GM23248 (cell line): ENCODE measurements at places on chromosomes 1 and 21. TPM values are rescaled to one million over a fixed set of nuclear protein-coding genes. Genes with fewer than 3 reads are reported as not detected.
A peak's percentile ranks its signal among the peaks of the same experiment; 100 is the strongest.

DNA sequence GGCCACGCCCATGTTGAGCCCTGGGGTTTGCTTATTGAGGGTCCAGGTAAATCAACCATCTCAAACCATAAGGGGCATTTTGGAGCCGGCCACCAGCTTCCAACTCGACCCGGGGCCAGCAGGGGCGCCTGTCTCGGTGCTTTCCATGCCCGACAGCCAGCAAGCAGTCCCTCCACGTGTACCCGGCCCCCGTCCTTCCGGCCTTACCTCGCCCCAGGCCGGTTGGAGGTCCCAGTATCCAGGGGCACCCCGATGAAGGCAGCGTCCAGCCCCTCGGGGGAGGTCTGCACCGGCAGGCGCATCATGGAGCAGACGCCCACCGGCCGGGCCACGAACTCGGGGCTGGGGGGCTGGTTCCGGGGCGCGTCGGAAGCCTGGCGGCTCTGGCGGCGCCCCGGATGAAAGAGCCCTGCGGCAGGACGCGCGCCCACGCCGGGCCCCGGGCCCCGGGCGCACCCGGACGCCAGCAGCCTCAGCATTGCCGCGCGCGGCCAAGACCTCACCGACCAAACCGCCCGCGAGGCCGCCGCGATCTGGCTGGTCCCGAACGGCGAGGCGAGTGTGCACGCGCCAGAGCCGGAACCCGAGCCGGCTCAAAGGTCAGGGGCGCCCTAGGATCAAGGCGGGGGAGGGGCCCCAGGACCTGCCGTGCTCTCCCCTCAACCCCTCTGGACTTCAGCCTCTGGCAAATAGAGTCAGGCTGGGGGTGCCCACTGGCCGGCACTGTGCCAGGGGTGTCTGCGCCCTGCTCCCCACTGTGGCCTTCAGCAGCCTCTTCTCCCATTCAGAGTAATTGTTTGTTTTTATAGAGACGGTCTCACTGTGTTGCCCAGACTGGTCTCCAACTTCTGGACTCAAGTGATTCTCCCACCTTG lies at the start of gene AGMAT:
Gene AGMAT, minus strand, starts transcription at position 563 of the 875 bp plus-strand sequence. Its CDS starts 84 bp downstream, at position 479.
- peak; percentile 64 for DNase-seq

GRCh38 chr1:30877205-30877912 lies 31.2 kb downstream of the SDC3 start:
- peak; percentile 84 for DNase-seq

GRCh38 chr1:42145764-42146625 lies 7.2 kb upstream of the GUCA2B start:
- DNase-seq: peak; percentile 23

GRCh38 chr1:90605070-90605469 lies 112.0 kb downstream of the BARHL2 start:
- no peak for DNase-seq

GRCh38 chr1:31753707-31754349 lies 10.3 kb downstream of the ADGRB2 start:
- DNase-seq: peak; percentile 49

DNA sequence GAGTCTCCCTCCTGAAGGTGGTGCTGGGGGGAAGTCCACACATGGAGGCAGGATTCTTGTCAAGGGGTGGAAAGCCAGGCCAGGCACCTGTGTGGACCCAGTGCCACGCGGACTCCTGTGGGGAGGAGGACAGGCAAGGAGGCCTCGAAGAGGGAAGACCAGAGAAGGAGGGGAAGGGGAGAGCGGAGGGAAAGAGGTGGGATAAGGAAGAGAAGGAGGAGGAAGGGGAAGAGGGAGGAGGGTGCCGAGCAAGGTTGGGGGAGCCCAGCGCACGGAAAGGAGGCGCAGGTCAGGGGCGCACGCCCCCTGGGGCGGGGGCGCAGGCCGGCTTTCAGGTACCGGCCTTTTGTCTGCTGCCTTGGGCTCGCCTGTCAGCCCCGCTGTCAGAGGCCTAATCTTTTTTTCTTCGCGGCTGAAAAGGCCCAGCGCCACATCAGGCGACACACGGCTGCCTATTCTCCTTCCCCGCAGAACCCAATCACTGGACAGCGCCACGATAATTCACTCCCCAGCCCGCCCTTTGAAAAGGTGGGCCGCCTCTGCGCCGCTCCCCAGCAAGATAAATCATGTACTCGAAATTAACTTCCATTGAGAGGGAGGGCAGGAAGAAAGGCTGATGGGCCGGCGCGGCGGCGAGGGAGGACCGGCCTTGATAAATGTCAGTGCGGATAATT lies 42.5 kb downstream of the PRDM16 start:
- no peak for DNase-seq

DNA sequence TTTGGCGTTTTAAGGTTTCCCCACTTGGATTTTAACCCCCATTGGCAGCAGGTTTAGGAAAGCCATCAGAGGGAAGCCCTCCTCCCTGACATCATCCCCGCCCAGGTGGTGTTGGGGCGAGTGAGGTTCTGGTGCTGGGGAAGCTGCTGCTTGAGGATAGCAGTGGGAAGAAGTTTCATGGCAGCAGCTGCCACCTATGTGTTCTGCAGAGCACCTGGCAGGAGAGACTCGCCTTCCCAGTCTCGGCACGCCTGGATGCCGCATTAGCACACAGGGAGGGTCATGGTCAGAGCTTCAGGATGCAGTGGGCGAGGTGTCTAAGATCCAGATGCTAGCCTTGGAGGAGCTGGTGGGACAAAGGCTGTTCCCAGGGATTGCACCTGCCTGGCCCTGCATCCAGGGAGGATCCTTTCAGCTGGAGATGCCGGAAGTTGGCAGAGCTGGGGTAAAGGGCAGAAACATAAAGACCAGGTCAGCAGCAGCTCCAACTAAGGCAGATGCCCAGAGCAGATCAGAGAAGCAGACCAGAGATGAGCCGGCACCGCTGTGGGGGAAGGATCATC lies 33.9 kb downstream of the ABCG1 start:
- DNase-seq: no peak

GRCh38 chr1:40856656-40857302 lies 5.4 kb downstream of the CITED4 start:
- no peak for DNase-seq

- peak; percentile 95 for DNase-seq
These were observed 57.8 kb upstream of the LRRC8D start for GRCh38 chr1:89762779-89763648.

- no peak for DNase-seq
These were observed 11.6 kb upstream of the SMYD3 start for GRCh38 chr1:246518456-246519205.

DNA sequence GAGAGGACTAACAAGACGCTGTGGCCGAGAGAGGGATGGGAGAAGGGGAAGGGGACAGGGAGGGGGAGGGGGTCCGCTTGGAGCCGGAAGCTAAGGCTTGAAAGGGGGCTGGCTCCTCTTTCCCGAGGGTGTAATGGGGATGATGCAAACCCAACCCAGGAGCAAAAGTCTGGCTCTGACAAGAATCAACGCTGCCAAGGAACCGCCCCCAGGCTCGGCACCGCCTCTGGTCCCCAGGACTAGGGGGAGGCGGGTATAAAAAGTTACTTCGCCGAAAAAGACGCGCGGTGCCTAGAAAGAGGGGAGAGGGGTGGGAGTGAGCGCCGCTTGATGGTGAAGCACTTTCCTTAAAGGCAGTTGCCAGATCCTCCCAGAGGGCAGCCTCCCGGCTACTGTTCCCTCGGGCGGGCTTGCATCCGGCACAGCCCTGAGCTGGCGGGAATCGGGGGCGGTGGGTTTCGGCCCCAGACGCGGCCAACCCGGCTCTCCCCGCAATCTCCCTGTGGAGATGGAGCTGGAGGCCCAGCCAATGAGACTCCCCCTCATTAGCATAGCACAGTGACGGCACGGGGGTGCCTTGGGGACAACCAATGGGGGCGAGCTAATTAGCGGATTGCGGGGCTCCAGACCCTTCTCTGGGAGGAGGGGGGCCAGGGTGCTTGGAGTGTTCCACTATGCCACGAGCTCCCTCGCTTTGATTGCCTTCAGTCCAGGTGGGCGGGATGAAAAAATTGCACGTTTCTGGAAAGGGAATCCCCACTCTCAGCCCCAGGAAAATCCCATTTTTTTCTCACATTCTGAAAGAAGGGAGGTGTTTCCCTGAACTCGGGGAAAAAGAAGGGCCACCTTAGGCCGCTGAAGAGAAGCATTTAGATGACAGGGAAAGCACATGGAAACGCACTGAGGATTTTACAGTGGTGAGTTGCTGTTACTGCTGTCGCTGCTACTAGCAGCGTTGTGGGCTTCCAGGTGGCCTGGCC lies at the start of gene KCNT2:
Gene KCNT2, minus strand, starts transcription at position 51 of the 980 bp plus-strand sequence. CDS start 131 bp downstream, outside the sequence.
- peak; percentile 60 for DNase-seq

DNA sequence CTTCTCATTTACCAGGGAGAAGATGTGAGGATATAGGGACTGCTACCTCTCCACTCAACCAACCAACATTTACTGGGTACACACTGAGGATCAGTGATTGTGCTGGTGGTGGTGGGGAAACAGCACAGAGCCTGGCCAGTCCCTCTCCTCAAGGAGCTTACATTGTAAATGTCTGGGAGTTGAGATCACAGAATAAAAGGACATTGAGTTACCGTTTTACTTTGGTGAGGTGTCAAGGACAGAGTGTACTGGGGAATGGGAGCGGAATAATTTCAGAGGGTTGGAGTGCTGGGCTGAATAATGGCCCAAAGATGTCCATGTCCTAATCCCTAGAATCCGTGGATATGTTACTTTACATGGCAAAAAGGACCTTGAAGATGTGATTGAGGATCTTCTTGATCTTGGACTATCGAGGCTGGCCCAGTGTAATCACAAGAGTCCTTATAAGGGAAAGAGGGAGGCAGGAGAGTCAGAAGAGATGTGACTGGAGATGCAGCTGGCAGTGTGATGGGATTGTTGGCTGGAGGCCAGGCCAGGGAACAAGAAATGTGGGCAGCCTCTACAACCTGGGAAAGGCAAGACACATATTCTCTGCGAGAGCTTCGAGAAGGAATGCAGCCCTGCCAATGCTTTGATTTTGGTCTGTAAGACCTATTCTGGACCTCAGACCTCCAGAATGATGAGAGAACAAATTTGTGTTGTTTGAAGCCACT lies 26.6 kb upstream of the RWDD3 start:
- no peak for DNase-seq

DNA sequence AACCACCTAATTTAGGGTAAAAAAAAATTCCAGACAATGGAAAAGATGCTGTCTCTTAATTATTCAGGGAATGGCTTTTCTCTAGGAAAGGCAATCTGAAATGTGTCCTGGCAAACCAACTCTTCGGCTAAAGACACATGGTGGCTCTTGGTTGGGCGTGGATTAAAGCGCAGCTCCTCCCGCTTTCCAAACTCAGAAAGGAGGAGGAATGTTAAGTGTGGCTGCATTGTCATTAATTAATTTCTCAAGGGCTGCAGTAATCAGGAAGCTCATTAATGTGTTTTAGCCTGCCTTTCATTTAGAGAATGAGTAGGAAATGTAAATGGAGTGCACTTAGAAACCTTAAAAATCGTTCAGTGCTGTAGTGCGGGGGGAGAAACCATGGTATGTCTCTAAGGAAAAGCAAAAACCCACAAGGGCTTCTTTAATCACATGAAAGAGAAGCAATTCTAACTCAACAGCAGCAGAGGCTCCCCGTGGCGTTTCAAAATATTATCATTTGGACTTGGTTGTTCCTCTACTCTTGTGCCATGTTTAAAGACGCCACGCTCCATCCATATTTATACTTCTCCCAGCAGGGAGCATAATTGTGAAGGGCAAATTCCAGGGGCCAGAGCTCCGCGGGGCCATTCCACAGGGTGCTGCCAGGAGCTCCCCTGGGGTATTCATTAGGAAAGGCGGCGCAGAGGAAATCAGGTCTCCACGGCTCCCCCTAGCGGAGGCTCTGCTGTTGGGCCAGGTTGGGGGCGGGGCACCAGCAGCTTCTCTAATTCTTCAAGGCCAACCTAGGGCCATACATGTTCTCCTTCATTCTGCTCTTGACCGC lies 91.9 kb upstream of the SSX2IP start:
- DNase-seq: peak; percentile 70

GRCh38 chr1:101507547-101507971 lies 270.7 kb downstream of the S1PR1 start:
- peak; percentile 4 for DNase-seq

DNA sequence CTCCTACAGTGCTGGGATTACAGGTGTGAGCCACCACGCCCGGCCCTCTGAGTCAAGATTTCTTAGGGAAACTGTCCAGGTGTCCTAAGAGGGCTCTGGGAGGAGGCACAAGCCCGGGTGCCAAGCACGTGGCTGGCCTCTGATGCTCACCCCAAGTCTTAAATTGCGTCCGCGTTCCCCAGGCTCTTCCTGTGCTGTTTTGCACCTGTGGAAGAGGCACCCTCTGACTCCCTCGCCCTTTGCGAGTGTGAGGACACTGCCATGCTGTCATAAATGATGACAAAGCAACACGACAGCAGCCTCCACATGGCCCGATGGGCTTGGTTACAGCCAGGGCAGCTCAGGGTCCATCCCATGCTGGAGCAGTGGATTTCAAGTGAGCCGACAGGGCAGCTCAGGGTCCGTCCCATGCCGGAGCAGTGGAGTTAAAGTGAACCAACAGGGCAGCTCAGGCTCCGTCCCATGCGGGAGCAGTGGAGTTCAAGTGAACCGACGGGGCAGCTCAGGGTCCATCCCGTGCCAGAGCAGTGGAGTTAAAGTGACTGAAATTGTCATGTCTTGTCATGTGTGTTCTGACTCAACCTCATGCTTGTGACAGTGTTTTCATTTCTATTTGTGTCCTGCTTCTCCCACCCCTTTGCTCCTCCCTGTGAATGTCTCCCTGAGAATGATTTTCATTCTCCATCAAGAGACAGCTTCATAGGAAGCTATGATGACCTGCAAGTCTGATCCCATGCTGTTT lies 33.9 kb downstream of the PCNT start:
- DNase-seq: no peak

DNA sequence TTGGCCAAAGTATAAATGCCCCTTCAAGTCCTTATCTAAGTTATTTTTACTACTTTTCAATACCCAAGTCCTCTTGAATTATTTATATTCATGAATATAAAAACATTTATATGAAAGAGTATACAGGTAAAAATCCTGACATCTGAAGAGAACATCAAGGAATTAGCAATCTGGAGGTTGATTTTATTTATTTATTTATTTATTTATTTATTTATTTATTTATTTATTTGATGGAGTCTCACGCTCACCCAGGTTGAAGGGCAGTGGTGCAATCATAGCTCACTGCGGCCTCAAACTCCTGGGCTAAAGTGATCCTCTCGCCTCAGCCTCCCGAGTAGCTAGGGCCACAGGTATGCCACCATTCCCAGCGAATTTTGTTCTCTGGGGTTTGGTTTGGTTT lies 93.2 kb downstream of the ZZZ3 start:
- no peak for DNase-seq

CRYAA gene
- total RNA-seq: not detected in 2 replicates

GJC2 gene
- total RNA-seq: 0.54 and 2.7 TPM in 2 replicates

TMPRSS2 gene
- not detected in 2 replicates for total RNA-seq

CLDN19 gene
- not detected in 2 replicates for total RNA-seq

CFHR2 gene
- not detected in 2 replicates for total RNA-seq

RAVER2 gene
- total RNA-seq: 2.4 and 5.1 TPM in 2 replicates

GJA4 gene
- not detected in 2 replicates for total RNA-seq

LCE4A gene
- not detected in 2 replicates for total RNA-seq
